Hypothalamus (tissue), 51 donors: ENCODE measurements at places on chromosomes 3 and 15.

- no peak for DNase-seq
Observed at GRCh38 chr3:43515970-43516635, 105.7 kb downstream of the ANO10 start.

GRCh38 chr3:176568189-176568588 is 629.1 kb downstream of the TBL1XR1 start:
- DNase-seq, result no peak

DNA sequence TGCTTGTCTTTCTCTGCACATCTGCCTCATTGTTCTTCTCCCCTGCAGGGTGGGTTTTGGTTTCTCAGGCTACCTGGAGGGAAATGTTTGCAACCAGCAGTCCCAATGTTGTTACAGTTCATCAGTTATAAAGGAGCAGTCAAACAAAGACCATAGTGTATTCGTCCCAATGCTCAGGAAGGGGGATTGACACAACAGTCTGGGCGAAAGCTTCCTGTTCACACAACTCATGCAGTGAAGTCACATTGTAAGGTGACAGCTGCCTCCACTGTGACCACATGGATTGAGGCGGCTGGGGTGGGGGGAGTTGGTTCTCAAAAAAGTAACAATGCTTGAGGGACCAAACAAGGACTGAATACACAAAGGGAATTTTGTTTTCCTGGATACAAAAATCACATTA is 28.8 kb upstream of the TF start:
- peak; percentile 6 for DNase-seq

DNA sequence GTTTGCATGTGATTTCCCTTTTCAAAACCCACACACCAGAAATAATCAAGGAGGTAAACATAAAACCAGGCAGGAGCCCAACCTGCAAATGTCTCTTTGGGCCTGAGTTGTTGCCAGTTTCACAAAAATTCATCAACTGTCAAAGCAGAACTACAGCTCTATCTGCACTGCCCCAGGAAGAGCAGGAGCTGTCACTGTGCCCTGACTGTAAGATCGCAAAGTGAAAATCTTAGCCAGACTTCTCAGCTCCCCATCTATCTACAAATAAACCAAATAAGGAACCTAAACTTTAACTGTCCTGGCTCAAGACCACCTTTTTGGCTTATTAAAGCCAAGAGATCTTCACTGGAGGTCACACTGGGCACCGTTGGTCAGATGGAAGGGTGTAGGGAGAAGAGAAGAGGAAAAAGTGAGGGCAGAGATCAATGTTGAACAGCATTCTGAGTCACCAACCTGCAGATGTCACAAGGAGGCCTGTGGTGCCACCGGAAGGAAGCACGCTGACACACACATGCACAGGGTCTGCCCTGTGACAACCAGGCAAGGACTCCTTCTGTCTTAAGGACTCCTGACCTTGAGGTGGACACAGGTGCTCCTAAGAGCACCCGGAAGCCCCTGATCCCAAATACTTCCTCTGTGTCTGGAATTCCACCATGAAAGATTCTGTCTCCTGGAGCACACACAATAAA is 58.7 kb downstream of the RPN1 start:
- no peak for DNase-seq

- no peak for DNase-seq
Observed at GRCh38 chr15:38424101-38424552, 29.8 kb upstream of the FAM98B start.

- DNase-seq, result no peak
Observed at GRCh38 chr3:170889132-170889531, 19.1 kb upstream of the RPL22L1 start.
